ENCODE measurements at places on chromosomes 5 and 9.

GRCh38 chr5:51968756-51969155 is 585.5 kb downstream of the ISL1 start:
- DNase-seq, result no peak

GRCh38 chr9:21252721-21253547 is 13.1 kb upstream of the IFNA14 start:
- no peak for DNase-seq

- DNase-seq, result no peak
Measured at GRCh38 chr9:89482056-89482851, 15.7 kb downstream of the SEMA4D start.

DNA sequence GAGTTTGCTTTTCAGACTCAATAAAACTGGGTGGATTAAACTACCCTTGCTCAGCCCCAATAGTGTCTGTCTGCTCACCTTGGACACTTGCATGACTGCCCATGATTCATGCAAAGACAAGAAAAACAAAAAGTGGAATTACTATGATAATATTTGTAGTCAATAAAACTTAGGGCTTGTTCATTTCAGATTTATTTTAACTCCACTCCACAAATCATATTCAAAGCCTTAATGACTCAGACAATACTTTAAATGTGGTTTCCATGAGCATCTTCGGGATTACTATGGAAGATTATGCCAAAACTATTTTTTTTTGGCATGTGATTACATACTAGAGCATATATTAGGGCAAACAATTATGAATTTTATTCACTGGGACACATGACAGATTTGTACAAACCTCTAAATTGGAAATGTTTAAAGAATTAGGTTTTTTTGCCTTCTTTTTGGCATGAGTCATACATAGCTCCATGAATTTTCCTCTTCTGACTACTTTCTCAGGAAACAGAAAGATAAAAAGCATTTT is 468.9 kb downstream of the ACTL7B start:
- no peak for DNase-seq

DNA sequence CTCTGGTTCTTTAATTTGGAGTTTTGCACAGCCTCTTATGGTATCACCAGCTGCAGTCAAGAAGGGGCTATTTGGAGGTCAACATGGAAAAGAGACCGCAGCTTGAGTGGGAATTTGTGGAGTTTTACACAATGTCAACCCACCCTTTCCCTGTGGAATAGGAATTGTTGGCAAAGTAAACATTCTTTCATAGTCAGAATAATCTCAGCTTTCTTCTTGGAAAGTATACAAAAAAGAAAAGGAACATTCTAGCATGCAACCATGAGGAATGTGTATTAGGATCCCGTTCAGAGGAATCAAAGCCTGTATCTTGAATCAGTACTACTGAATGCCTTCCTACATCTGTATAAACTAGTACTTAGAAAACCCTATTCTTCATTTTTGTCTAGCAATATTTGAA is 107.6 kb downstream of the LURAP1L start:
- no peak for DNase-seq

DNA sequence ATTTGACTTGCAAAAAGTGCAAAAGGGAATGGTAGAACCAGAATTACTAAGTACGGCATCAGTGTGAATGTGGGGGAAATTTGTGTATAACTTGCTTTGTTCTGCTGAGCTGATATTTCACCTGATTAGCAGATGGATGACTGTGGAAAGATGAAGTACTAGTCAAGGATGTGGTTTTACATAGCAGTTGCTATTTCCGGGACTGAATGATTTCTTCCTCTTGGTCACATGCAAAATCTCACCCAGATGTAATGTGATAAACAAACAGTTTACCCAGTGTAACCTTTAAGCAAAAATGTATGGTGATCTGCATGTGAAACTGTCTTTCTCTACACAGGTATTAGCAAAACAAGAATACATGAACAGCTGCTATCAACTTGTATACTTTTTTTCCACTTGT is 46.1 kb downstream of the DCP2 start:
- DNase-seq, result no peak

GRCh38 chr9:123131258-123131657 is 97.8 kb downstream of the GPR21 start:
- no peak for DNase-seq

DNA sequence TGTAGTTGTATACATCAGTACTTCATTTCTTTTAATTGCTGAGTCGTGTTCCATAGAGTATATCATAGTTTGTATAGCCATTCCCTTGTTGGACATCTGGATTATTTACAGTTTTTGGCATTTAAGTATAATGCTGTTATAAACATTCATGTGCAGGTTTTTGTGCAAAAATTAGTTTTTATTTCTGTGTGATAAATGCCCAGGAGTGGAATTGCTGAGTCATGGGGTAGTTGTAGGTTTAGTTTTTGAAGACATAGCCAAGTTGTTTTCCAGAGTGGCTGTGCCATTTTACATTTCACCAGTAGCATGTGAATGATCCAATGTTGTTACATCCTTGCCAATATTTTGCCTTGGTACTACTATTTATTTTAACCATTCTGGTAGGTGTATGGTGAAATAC is 12.5 kb downstream of the ZNF354B start:
- no peak for DNase-seq

GRCh38 chr9:80555782-80556325 is 984.1 kb downstream of the TLE4 start:
- no peak for DNase-seq

DNA sequence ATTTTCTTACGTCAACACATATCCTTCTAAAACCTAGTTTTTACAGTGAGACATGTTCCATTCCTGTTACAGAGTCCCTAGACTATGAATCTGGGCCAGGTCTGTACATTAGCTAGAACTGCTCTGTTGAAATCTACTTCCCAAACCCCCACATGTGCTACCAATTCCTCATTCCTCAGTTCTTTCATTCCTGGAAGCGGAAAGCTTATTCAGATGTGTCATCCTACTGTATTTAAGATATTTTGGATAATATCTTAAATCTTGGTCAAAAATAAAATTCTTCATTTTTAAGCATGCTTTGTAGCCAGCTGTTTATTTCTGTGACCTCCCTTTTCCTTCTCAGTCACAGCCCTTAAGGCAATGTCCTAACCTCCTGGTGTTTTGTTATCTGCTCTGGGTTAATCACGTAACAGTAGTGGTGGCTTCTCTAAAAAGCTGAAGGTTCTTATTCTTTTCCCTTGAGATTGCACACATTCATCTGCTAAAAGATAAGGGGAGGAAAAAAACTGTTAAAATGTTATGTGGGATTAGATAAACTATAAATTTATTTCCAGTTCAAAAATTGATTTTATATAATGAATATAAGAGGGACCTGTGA is 35.6 kb downstream of the GLRX start:
- DNase-seq, result no peak

DNA sequence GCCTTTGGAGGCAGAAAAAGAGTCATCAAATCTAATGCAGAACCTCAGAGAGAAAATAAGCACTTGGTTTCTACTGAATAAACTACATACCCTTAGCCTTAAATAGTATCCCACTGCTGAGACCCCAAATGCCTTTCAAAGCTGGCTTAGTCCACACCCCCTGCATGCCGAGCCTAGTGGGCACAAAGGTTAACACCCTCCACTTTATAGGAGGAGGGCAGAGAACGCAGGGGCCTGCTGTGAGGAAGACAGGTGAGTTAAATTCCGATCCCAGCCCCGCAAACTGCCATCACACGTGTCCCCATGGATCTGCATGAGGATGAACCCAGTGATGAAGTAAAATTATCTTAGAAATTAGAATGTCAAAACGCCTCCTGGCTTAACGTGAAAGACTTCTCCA is 19.5 kb upstream of the HSD17B3 start:
- no peak for DNase-seq

DNA sequence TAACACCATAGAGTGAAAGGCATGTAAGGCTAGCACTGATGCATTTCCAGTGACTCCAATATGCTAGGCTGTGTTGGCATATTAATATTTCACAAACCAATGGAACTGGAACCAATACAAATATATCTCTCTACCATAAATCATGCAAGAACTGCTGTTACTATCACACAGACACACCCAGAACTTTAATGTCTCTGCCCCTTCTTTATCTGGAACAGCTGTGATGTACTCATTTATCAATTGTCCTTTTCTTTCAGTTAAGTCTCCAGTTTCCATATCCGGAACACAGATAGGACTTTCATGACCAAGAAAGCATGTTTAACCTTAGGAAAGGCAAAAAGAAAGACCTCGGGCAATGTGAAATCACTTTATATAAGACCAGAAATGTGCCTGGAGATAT is 70.3 kb downstream of the SPTLC1 start:
- DNase-seq, result no peak

DNA sequence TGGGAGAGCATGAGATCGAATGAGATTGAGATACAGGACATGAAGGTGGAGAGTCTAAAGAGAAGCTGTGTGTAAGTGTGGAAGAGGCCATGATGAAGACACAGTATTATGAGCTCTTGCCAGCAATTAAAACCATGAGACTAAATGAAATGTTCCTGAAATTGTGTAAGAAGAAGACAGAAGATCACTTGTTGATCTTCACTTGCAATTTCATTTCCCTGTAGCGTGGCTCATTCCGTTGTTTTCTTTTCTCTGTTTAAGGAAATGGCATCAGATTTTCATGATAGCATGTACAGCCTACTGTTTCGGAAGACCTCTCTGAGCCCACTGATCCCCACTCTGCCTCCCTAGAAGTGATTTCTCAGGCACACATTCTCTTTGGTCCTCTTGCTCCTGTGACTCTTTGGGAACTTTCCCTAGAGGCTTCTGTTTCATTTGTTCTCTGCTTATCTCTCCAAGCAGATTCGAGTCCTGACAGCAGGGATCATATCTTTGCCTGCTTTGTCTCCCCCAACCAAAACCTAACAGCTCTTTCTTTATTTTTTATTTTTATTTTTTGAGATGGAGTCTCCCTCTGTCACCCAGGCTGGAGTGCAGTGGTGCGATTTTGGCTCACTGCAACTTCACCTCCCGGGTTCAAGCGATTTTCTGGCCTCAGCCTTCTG is 16.8 kb downstream of the PIP5K1B start:
- DNase-seq, result no peak

DNA sequence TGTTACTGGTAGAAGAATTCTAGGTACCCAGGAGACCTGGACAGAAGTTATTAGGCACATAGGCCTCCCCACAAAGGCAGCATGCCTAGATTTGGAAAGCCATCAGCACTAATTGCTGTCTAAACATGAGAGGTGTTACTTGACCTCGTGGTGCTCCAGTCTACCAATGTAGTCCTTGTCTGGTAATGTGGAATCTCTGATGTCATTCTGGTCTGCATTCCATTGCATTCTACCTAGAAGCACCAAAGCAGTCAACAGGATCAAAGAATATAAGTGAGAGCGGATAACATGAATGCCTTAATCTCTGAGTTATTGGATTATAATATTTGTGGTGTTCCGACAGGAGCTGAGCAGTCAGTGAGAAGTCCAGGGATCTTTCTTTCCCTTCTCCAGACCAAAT is 175.2 kb downstream of the PSAT1 start:
- no peak for DNase-seq

- no peak for DNase-seq
Measured at GRCh38 chr5:176908675-176909368, 9.7 kb upstream of the HK3 start.

GRCh38 chr9:84738353-84738752 is 68.8 kb downstream of the NTRK2 start:
- no peak for DNase-seq

DNA sequence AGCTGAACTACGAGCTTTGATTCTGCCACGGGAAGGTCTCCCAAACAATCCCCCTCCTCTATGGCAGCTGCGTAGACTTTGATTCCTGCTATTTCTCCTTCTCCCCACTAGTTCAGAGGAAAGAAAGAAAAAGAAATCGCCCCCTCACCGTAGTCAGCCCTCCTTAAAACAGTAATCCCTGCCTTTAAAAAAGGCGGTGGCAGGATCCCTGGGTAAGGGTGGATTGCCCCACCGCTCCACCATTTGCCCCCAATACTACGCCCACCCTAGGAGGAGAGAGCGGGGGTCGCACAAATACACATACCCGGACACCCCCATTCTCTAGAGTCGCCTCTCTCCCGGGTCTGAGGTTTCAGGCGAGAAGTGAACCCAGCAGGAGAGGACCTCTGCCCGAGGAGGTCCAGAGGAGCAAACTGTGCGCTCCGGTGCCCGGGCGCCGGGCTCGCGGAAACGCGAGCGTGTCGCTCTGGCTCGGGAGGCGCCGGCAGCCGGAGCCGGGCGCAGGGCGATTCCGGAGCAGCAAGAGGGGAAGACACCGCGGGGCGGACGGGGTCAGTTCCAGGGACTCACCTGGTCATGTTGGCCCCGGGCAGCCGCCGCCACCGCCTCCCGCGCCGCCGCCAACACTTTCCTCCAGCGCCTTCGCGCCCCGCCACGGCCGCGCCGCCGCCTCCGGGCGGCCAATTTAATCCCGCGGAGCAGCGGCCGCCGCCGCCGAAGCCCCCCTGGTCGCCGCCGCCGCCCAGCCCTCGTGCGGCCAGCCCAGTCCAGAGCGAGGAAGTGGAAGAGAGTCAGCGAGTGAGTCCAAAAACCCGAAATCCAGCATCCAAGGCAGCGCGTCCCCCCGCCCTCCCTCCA is 1057.7 kb upstream of the DMAC1 start:
- DNase-seq, result no peak

GRCh38 chr5:173355561-173355960 is 27.3 kb upstream of the STC2 start:
- no peak for DNase-seq

- DNase-seq, result no peak
Measured at GRCh38 chr5:66518753-66519152, 77.4 kb upstream of the MAST4 start.

- DNase-seq, result no peak
Measured at GRCh38 chr5:54146390-54146789, 164.0 kb downstream of the ARL15 start.

DNA sequence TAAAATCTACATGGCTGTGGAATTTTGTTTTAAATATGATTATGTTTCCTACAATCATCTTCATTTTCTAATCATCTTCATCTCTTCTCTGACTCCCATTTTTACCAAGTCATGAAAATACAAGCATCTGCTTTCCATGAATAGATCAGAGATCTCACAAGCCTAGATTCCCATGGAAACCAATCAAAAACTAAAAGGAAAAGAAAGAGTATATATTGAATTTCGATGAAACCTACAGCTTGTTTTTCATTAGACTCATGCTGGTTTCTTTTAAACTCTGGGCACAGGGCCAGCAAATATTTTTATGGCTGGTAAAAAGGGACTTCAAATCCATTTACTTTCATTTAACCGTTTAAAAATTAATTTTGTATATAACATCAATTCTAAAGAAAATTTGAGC is 51.2 kb downstream of the INVS start:
- DNase-seq, result no peak

- DNase-seq, result no peak
Measured at GRCh38 chr9:114611516-114612271, 603 bp downstream of the TMEM268 start.

DNA sequence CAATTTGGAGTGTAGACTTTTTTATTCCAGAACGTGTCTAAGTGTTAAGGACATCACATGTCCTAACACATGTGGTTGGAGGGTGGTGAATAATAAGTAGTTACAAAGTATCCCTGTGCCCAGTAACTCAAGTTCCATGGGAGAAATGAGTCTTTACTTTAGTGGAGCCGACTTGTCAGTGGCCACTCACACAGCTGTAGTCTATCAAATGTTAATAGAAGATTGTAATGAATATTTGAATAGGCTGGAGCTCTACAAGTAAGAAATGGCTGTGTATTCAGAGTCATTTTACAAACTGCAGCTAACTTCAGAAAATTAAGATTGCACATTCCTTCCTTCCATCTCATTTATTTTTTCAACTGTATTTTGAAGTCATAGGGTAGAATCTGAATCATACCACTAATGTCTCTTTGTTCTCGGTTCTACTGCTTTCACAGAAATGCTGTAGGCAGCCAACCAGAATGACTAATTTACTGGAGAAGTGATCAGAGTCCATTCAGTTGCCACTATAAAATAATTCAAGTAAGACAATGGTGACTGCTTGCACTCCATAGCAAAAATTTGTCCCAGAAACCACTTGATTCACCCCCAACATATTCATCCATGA is 394.8 kb downstream of the NR2F1-AS1 start:
- no peak for DNase-seq
